ENCODE measurements at places on chromosomes 3 and 15.

- no peaks in the 10 kb centered on the region for H3K36me3 ChIP-seq
- no peak overlapping the region for H3K4me3 ChIP-seq
- peaks cover 40% of the 10 kb centered on the region for H3K27me3 ChIP-seq
- H3K4me1 ChIP-seq = no peaks in the 10 kb centered on the region
- DNase-seq = no peak
- no peak overlapping the region for H3K27ac ChIP-seq
These were observed 15.8 kb downstream of the SOX2 start for GRCh38 chr3:181727341-181728032.

DNA sequence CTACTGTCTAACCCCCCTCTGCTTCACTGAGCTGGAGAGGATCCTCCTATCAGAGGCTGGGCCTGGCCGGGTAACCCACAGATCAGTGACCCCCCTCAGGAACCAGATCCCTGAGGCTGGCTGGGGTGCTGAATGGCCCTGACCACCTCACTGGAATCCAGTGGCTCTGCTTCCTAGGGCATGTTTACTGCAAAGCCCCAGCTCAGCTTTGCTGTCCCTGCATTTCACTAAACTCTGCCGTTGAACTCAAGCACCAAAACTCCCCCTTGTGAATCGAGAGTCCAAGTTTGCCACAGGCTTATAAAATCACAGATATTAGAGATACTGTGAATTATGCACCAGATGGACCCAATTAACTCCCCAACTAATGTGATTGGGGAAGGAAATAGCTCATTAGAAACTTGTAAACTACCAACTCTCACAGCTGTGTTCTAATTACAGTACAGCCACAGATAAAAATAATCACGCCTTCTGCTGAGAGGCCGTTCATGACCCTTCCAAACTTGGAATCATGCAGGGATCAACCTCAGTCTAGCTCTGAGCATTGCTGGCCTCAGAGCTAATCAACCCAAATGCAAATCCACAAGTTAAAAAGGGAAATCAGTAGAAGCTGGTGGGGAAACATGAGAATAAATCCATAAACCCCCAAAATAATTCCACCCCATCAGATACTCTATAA is 47.0 kb downstream of the OCA2 start:
- H3K4me3 ChIP-seq = no peak overlapping the region
- no peak for DNase-seq
- no peaks in the 10 kb centered on the region for H3K4me1 ChIP-seq
- no peaks in the 10 kb centered on the region for H3K36me3 ChIP-seq
- H3K27me3 ChIP-seq = no peaks in the 10 kb centered on the region

- 0 out of 2 replicates have a peak overlapping the region, but pooled peaks have one; percentile 21 for H3K4me3 ChIP-seq
- no peaks in the 10 kb centered on the region for H3K36me3 ChIP-seq
- peaks cover 17% of the 10 kb centered on the region for H3K4me1 ChIP-seq
- H3K27me3 ChIP-seq = no peaks in the 10 kb centered on the region
These were observed 11.4 kb upstream of the VGLL3 start for GRCh38 chr3:87002346-87002745.

DNA sequence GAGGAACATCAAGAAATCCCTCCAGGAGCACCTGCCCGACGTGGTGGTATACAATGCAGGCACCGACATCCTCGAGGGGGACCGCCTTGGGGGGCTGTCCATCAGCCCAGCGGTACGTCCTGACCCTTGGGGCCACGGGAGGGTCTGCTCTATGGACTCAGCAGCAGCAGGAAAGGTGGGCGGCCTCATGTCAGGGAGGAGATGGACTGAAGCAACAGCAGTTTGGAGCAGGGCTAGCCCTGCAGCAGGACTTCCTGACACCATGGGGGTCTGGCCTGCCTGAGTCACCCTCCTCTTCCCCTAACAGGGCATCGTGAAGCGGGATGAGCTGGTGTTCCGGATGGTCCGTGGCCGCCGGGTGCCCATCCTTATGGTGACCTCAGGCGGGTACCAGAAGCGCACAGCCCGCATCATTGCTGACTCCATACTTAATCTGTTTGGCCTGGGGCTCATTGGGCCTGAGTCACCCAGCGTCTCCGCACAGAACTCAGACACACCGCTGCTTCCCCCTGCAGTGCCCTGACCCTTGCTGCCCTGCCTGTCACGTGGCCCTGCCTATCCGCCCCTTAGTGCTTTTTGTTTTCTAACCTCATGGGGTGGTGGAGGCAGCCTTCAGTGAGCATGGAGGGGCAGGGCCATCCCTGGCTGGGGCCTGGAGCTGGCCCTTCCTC is 24.2 kb downstream of the HDAC11 start:
- H3K27me3 ChIP-seq = no peaks in the 10 kb centered on the region
- no peaks in the 10 kb centered on the region for H3K36me3 ChIP-seq
- peaks cover 55% of the 10 kb centered on the region for H3K4me1 ChIP-seq
- peak; percentile 76 for DNase-seq
- peak overlapping the region; percentile 49 for H3K27ac ChIP-seq
- no peak overlapping the region for H3K4me3 ChIP-seq

DNA sequence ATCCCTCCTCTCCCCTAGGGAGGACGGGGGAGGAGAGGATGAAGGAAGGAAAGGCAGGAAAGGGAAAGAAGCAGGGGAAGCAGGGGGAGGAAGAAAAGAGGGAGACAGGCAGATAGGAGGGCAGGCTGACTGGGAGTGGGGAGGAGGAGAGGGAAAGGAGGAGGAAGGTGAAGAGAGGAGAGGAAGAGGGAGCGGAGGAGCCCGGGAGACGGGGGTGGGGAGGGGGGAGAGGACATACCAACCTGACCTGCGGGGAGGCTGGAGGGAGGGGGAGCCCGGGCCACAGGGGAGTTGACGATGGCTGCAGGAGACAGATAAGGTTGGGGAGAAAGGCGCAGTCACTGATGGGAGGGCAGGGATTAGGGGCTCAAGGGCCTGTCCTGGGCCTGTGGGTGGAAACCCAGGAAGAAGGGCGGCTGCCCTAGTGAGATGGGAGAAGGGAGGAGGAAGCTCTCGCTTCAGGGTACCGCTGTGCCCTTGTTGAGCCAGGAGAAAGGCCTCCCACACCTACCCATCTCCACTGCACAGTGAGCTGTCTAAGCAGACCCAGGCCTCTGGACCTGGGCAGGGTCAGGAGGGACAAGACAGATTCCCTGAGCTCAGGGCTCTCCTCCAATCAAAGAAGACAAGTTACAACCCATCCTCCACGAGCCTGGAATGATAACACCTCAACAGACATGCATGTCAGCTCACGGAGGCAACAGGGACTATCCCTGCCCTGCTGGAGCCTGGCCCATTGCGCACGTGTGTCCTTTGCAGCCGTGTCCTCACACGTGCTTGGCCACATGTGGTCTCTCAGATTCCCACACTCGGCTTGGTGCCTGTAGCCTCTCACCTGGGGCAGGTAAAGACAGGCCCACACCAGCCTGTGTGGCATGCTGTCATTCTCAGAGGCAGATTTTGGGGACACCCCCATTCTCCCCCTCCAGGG is 27.9 kb downstream of the C3orf18 start:
- no peaks in the 10 kb centered on the region for H3K36me3 ChIP-seq
- H3K4me1 ChIP-seq = no peaks in the 10 kb centered on the region
- no peak for DNase-seq

Data from PC-9 (cell line).